ENCODE measurements at places on chromosomes 1 and 21.

- DNase-seq, result no peak
These were observed 35.1 kb downstream of the DIP2A start for GRCh38 chr21:46493828-46494227.

- peak; percentile 79 for DNase-seq
These were observed 151.6 kb downstream of the SDCCAG8 start for GRCh38 chr1:243407284-243408018.

- peak; percentile 100 for DNase-seq
These were observed 131.3 kb downstream of the TOMM20 start for GRCh38 chr1:234997201-234997895.

GRCh38 chr1:222761083-222761482 is 24.1 kb downstream of the FAM177B start:
- DNase-seq, result no peak

DNA sequence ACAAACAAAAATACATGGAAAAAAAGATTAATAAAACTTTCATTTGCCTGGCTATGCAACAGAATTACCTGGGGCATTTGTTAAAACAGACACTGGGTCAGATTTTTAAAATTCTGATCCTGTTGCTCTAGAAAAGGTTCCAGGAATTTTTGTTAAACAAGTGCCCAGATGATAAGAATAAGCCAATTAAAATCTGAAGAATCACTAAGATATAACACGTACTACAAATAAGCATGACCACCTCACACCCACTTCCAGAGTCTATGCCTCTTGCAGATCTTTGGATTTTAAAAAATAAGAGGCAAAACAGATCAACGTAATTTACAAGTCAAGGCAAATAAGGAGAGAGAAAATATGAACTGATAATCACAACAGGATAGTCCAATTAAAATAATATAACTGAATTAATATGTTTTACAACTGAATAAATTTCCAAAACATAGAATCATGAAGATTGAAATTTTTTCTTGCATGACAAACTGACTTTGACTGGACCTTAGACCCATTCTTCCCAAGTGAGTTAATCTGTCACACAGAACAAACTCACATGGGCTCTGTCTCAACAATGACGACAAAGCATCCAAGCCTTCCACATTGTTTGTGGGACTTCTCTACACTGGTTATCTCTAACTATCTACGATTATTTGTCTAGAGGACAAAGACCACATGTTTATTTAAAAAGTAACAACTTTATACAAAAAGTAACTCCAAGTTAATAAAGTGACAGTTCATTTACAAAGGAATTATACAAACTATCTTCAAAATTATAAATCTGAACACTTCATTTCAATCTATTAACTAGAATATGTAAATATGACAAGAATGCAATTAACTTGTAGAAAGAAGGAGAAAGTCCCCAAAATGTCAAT is 56.9 kb downstream of the COP1 start:
- DNase-seq, result no peak

DNA sequence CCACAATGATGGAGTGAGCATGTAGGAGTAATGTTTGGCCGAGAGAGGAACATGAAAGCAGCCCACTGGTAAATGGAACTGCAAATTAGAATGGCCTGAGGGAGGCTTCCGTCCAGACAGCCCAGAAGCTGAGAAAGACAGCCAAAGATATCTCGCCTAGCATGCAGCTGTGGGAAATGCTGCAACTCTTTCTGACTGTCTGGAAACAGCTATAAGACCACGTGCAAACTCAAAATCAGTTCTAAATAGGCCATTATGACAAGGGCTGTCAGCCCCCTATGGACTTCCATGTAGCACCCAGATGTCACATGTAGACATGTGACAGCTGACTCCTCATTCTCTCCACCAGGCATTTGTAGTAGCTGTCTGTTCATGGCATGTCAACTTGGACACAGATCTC is 62.9 kb upstream of the ATP1A1 start:
- DNase-seq, result no peak

- no peak for DNase-seq
These were observed 18.0 kb upstream of the LCE2D start for GRCh38 chr1:152645146-152645545.

DNA sequence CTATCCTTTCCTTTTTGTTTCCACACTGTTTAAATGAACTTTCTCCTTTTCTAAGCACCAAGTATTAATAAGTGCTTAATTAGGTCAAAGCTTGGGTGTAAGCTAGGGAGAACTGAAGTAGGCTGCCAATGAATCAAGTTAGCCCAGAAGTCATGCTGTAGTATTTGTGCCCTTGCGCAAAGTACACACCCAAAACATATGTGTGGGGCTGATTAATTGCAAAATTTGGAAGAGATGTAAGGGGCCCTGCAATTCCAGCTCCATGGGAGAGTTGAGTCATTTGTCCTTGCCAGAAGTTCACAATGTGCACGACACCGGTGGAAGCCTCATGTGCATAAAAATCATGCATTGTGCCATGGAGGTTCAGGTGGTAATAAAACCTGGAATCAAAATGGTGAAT is 18.6 kb upstream of the NTNG1 start:
- DNase-seq, result no peak

GRCh38 chr1:80083892-80084291 is 1077.4 kb upstream of the ADGRL4 start:
- no peak for DNase-seq

GRCh38 chr21:31927689-31928353 is 55.0 kb downstream of the HUNK start:
- DNase-seq, result peak; percentile 65

GRCh38 chr1:109824349-109825115 is 60.8 kb upstream of the EPS8L3 start:
- DNase-seq, result no peak

- peak; percentile 54 for DNase-seq
These were observed 42.1 kb upstream of the ZNF496 start for GRCh38 chr1:247373721-247374141.

- DNase-seq, result no peak
These were observed 17.7 kb downstream of the PTPRC start for GRCh38 chr1:198656500-198656932.

GRCh38 chr1:235843461-235843961 is 23.2 kb downstream of the LYST start:
- DNase-seq, result peak; percentile 39

- no peak for DNase-seq
These were observed 153.3 kb upstream of the BEND5 start for GRCh38 chr1:48930011-48930410.

DNA sequence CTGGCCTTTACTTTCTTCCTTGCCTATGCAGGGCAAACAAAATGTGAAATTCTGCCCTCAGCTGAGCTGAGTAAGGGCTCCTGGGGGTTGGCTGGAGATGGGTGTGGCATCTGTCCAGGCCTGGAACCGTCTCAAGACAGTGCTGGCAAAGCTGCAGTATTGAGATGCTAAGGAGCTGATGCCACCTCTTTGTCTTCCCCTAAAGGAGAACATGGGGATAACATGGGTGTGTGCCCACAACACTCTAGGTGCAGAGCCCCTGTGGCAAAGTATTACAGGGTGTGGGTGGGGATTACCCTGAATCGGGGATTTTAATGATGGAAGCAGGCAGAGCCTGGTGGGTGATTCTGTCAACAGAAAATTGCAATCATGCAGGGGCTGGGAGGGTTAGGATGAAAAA is 2.5 kb upstream of the ST3GAL3 start:
- DNase-seq, result no peak

- DNase-seq, result no peak
These were observed 24.4 kb upstream of the WDR26 start for GRCh38 chr1:224458996-224459395.

GRCh38 chr1:31238986-31239613 is 587 bp downstream of the NKAIN1 start:
- peak; percentile 16 for DNase-seq

DNA sequence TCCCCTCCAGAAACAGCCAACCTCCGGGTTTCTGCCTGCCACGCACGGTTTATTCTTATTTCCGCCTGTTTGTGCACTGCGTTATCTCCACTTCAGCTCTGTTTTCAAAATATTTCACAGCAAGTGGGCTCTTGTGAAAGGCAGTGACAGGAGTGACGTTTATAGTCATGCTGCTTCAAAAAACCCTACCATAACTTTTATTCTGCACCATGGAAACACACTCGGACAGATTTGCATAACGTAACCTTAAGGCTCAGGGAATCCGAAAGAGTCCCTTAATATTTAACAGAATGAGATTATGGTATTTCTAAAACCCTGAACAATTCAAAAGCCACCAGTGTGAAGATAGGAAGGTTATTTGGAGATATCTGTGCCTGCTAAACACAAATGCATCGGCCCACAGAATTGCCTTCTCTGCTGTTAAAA is 782 bp upstream of the SDE2 start:
- DNase-seq, result peak; percentile 18

- DNase-seq, result peak; percentile 84
These were observed at the start of gene ENTREP3 for GRCh38 chr1:155255243-155256007. ENTREP3 (minus strand) TSS chr1:155255483; CDS start chr1:155254877, 606 bp downstream.

- DNase-seq, result no peak
These were observed 84.0 kb downstream of the CD247 start for GRCh38 chr1:167434306-167434705.

DNA sequence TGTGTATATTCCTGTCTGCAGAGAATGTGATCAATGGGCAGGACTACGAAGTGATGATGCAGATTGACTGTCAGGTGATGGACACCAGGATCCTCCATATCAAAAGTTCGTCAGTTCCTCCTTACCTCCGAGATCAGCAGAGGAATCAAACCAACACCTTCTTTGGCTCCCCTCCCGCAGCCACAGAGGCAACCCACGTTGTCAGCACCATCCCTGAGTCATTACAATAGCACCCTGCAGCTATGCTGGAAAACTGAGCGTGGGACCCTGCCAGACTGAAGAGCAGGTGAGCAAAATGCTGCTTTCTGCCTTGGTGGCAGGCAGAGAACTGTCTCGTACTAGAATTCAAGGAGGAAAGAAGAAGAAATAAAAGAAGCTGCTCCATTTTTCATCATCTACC is 65.2 kb downstream of the OLFML2B start:
- DNase-seq, result peak; percentile 69

GRCh38 chr1:220696863-220697231 is 6.7 kb downstream of the C1orf115 start:
- peak; percentile 15 for DNase-seq

GRCh38 chr1:117633936-117634335 is 28.1 kb downstream of the TENT5C start:
- DNase-seq, result no peak

- no peak for DNase-seq
These were observed 2.3 kb upstream of the RIPK4 start for GRCh38 chr21:41769111-41769510.

DNA sequence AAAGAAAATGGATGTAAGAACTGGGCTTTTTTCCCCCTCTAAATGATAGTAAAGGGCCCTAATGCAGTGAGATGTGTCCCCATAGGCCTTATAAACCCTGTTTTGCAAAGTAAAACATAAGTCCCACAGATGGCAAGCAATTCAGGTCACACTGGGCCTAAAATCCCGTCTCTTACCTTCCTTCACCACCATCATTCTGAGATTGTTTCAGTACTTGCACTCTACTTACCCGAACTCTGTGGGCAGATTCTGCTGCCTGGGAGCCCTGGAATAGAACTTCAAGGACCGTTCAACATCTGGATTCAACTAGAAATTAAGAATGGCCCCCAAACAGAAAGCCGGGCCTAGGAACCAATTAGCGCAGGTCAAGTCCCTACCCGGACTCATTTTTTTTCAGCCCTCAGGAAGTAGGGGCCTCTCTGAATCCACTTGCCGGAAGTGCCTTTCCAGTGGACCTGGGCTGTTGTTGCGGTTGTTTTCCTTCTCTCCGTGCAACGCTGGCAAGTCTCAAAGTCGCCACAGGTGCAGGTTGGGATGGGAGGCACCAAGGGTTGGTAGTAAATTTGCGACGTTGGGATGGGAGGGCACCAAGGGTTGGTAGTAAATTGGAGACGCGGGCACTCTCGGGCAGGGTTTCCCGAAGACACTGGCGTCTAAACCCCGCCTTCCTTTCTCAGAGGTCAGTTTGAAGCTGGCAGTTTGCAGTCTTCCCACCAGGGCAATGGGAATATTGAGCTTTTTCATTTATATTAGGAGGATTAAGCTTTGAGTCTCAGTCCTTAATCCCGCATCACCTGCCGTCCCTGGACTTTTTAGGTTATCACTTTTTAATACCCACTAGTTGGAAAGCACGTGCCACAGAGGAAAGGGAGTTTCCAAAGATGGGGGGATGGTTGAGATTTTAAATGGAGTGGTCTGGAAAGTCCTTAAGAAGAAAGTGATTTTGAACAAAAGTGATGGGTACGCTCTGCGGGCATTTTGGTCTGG is at the start of gene TMEM69:
Gene TMEM69 (plus strand): TSS at position 428 of the 987 bp plus-strand sequence. CDS start 2,888 bp downstream, outside the sequence.
- peak; percentile 90 for DNase-seq

- no peak for DNase-seq
These were observed 19.1 kb downstream of the MRPL37 start for GRCh38 chr1:54218883-54219687.

- DNase-seq, result no peak
These were observed 127.0 kb downstream of the LTN1 start for GRCh38 chr21:28865488-28866186.

- peak; percentile 93 for DNase-seq
These were observed 33.3 kb upstream of the KCNE1 start for GRCh38 chr21:34545079-34545884.

DNA sequence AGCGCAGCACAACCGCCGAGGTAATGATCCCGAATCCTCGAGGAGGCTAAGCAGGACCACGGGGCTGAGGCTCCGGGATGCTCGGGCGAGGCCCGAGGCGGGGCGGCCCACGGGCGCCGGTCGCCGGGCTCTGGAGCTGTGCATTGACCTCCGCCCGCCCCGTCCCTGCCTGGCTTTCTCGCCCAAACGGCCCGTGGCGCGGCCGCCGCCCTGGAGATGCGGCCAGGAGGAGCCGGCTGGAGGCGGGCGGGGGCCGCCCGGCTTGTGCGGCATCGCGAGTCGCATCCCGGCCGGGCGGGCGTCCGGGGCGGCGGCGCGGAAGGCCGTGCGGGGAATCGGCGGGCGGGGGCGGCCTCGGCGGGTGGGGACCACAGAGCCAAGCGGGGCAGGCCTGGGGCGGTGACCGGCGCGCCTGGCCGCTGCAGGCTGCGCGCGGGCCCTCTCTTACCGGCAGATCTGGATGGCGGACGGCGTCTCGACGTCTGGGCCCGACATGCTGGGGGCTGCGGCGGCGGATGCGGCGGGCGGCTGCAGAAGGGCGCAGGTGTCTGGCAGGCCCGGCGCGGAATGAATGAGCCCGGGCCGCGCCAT is 663 bp downstream of the ACOT7 start:
- DNase-seq, result no peak

GRCh38 chr1:109610609-109611307 is 8.7 kb downstream of the GNAT2 start:
- DNase-seq, result peak; percentile 60

GRCh38 chr21:30468900-30469714 is 11.1 kb downstream of the KRTAP19-1 start:
- no peak for DNase-seq

DNA sequence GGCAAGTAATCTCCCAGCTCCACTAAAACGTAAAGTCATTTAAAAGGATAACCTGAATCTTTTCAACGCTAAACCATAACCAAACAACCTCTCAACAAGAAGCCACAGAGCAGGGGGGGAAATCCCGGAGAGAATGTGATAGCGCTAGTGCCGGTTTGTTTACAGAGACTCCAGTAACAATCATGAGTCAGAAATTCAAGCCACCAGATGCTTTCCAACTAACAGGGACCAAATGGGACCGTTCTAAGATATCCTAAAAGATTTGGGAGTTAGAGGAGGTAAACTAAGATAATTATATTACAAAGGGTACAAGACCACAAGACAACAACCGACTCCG is 825 bp downstream of the DCAF8 start:
- DNase-seq, result peak; percentile 85

- no peak for DNase-seq
These were observed 5.4 kb upstream of the COQ8A start for GRCh38 chr1:226934483-226935237.

GRCh38 chr1:183604815-183605214 is 14.6 kb upstream of the NCF2 start:
- DNase-seq, result no peak

- no peak for DNase-seq
These were observed 796.2 kb downstream of the PLA2G4A start for GRCh38 chr1:187624812-187625545.
